ENCODE measurements at places on chromosomes 12 and 14. TPM values are rescaled to one million over a fixed set of nuclear protein-coding genes. Genes with fewer than 3 reads are reported as not detected.

The PGAM5 gene
- 43.9 TPM for total RNA-seq

The RPS6KL1 gene
- total RNA-seq, result 2.3 TPM

DNA sequence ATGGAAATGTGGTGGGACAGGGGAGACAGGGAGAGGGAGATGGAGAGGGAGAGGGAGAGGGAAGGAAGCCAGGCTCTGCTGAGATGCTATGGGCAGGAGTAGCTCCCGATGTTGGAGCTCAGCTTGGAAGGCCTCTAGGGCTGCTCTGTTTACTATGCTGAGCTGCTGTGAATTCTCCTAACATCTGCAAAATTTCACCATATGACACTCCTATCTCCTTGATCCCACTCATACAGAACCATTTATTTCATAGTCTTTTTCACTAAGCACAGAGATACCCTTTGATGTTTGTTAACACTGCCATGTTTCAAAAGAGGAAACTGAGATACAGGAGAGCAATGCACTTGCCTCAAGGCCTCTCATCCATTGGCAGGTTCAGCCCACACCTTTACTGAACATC, 60.7 kb downstream of the C12orf75 start:
- DNase-seq, result no peak

The TCL1B gene
- total RNA-seq, result not detected

- DNase-seq, result no peak
Measured at GRCh38 chr12:92158796-92159439, 13.3 kb upstream of the BTG1 start.

- DNase-seq, result peak; percentile 40
Measured at GRCh38 chr12:113647048-113647447, 175.4 kb upstream of the LHX5 start.

The CFAP251 gene
- 0.80 TPM for total RNA-seq

DNA sequence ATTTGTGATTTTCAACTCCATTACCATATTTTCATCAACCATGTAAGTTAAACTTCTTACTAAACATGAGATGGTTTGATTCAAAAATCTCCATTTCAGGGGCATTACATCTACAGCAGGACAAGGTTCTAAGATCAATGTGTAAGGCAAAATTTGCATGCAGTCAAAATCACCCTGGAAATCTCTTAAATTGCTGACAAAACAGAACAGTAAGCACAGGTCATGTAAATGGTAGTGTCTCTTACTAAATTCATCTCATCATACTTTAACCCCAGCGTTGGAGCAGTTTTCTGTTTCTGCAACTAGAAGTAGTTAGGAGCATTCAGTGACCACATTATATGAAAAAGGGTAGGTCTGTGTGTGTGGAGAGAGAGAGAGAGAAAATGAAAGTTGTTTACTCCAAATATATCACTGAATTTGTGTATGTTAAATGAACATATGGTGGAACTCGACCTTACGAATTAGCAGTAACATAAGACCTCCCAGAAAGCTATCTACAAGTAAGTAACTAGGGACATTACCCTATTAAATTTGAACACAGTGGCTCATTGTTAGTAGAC, 227.5 kb downstream of the SSPN start:
- DNase-seq, result no peak

The DLK1 gene
- total RNA-seq, result 1.3 TPM

The PARP11 gene
- 11.4 TPM for total RNA-seq

- no peak for DNase-seq
Measured at GRCh38 chr14:29380826-29381225, 546.8 kb downstream of the PRKD1 start.

DNA sequence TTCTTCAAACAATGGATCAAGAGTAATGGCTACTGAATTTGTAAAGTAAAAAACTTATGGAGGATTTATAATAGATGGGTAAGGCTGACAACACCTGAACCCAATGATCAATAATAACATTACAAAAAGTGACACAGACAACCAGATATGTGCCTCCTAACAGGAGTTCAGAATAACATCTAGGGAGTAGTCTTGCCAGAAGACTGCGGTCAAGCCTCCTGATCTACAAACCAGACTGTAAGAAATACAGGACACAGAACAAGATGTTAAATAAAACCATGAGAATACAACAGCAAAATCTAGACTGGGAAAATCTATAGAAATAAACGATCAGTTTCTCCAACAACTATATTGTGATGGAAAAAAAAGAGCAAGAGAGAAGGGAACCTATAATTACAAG, 262.6 kb upstream of the TMTC1 start:
- no peak for DNase-seq

GRCh38 chr14:40394634-40395340, 962.6 kb upstream of the FBXO33 start:
- no peak for DNase-seq

The CABP1 gene
- not detected for total RNA-seq

The ANKRD33 gene
- total RNA-seq, result 0.31 TPM

DNA sequence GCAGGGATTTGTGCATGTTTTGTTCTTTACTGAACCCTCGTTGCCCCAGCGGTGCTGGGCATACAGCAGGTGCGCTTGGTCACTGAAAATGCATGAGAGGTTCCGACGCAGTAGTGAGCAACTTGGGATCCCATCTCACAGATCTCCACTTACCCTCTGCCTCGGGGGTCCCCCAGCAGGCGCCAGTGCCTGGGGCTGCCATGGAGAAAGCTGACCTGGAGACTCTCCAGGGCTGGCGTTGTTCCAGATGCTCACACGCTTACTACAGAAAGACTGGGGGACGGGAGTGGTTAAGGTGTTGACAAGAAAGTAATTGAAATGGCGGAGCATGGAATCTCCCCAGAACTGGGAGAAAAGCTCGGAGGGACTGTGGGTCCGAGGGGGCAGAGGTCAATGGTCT, 14.2 kb downstream of the GLT1D1 start:
- no peak for DNase-seq

The KRT85 gene
- not detected for total RNA-seq

DNA sequence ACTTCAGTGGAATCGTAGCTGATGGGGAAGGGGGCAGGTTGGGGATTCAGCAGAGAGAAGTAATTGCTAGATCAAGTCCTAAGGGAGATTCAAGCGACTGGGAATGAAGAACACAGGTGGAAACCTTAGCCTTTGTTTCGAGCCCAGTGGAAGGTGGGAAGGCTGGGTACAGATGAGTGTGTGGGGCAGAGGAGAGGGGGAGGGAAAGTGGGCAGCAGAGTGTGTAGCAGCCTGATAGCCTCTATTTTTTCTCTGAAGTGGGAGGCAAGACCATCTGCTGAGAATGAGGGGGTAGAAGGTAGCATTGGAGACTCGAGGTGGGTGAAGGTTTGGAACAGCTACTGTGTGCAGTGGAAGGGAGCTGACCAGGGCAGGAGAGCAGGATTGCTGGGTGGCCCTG, 91.0 kb downstream of the ADCK1 start:
- DNase-seq, result no peak

DNA sequence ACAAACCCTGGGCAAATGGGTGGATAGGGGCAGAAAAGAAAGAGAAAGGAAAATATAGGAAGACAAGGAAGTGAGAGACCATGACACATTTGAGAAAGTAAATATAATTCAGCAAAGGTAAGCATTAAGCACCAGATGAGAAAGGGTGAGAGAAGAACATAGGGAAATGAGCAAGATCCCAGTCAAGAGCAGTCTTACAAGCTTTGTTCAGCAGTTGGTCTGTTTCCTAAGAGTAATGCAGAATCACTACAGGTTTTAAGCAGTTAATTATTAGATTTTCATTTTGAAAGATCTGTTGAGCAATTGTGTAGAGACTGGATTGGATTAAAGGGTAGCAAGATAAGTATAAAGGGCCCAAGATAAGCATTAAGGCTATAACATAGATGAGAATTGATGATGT, 146.3 kb downstream of the PLCZ1 start:
- DNase-seq, result no peak

The CLEC4D gene
- 0.31 TPM for total RNA-seq

The PLEKHH1 gene
- 9.5 TPM for total RNA-seq

DNA sequence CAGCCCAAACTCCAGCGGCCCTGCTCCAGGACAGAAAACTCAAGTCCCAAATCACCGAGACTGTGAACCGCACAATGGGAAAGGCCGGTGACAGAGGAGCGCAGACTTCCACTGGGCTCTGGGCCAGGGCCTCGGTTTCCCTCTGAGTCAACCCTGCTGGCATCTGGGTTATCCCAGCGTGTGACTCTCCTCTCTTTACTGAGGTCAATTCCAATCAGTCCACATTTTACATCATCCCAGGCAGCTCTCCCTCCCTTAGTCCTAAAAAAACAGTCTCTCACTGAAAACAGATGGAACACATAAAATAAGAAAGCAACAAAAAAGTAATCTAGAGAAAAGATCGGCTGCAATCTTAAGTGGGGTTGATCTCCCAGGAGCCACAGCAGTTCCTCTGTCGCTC, 36.9 kb downstream of the ITPK1 start:
- no peak for DNase-seq

- DNase-seq, result no peak
Measured at GRCh38 chr14:69208666-69209065, 17.4 kb downstream of the EXD2 start.

DNA sequence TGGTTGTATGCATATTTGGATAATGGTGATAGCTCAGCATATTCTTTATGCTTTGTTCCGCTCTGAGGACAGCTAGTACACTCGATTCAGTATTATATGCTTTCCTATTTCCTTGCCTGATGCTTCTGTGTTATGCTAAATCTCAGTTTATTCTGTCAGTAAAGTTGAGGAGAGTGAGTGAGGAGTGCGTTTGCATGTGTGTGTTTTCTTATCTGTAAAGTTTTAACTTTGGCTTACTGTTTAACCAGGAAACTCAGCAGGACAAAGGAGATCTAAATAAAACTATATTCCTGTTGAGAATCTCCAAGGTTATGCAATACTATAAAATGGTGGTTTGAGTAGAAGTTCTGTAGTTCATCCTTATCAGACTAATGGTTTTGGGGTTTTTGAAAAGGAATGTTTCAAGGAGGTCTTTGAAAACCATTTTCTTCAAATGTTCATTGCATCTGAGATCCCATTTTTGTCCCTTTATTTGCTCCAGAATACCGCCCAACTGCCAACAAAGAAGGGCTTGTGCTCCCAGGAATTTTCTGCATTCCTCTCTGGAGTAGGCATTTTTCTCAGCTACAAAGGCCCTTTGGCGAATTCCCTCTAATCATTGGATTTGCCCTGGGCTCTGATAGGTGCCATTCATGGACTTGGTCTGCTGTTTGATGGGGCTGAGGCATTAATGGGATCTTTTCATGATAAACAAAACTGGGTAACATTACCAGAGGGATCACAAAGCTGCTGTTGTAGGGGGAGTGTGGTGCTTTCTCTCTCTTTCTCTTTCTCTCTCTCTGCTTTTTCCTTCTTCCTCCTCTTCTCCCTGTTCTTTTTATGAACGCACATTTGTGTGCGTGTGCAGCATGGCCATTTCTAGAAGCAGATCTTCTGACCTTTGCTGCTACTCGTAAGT, 71.7 kb downstream of the HMGA2 start:
- no peak for DNase-seq

The SMARCD1 gene
- total RNA-seq, result 101 TPM

GRCh38 chr14:68879841-68880575, 87.1 kb upstream of the ZFP36L1 start:
- no peak for DNase-seq

- DNase-seq, result no peak
Measured at GRCh38 chr12:6333566-6333965, 8.3 kb downstream of the TNFRSF1A start.

- no peak for DNase-seq
Measured at GRCh38 chr12:122917507-122918121, 21.7 kb upstream of the VPS37B start.

The PCK2 gene
- 23.9 TPM for total RNA-seq

The PLEKHG7 gene
- not detected for total RNA-seq

The RFX4 gene
- not detected for total RNA-seq

DNA sequence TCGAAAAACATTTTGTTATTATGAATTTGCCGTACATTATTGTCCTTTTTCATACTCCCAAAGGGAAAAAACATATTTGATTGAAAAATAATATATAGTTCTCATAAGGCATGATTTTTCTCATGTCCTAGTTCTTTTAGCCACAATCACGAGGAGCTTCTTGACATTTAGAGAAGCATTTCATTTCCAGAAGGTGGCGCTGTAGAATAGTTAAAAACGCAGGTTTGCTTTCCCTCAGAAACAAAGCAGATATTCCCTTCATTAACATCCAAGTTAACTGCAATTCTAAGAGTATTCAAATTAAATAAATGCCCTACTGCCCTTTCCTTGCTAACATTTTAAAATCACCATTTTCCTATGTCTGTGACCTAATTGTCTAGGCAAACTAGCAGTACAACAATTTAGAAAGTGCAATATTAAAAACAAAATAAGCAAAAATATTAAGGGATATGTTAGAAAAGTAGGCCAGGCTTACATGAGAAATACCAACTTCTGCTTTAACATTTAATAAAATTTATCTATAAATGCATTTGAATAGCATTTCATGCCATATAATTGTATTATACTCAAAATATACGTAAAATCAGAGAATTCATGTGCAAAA, 10.9 kb upstream of the PIK3C2G start:
- DNase-seq, result peak; percentile 32

GRCh38 chr14:51620056-51620455, 31.7 kb upstream of the FRMD6 start:
- DNase-seq, result no peak

The EML5 gene
- 0.13 TPM for total RNA-seq

DNA sequence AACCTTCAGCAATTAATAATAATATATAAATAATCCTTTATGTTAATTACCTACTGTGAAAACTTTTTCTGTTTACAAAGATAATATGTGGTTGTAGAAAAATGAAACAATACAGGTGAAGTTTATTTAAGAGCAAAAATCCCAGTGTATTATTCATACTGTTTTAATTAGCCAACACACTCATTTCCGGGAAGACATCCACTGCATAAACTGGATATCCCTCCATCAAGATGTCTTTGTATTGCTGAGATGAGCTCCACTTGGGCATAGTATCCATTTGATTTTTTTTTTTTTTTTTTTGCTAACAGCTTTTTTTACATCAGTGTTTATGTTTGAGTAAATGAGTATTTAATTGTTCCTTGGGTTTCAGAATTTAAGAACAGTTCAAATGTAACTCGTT, 13.7 kb upstream of the DERA start:
- no peak for DNase-seq

Measured in endothelial cell (in vitro differentiated cells).